COR-L47 (cell line): ENCODE measurements at places on chromosomes 4 and X.

DNA sequence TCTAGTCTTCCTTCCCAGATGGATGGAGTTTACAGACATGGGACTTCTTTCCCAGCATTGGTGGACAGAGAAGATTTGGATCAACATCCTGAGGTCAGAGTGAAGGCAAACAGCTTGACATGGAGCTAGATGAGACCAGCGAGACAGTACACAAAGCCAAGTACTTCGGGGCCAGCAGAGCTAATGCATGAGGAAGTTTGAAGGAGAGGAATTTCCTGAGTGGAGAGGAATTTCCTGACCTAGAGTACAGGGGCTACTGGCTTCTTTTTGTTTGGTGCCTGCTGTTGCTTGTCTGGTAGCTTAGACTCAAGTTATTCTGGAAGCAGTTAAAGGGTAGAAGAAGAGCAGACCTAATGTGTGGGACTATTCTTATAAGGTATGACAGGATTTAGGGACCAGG, 69.1 kb upstream of the EOLA2 start:
- no peak for DNase-seq

- no peak for DNase-seq
These were observed 53.1 kb downstream of the ANKRD17 start for GRCh38 chr4:73205482-73205881.

GRCh38 chr4:152112190-152112589, 351.4 kb upstream of the GATB start:
- no peak for DNase-seq

DNA sequence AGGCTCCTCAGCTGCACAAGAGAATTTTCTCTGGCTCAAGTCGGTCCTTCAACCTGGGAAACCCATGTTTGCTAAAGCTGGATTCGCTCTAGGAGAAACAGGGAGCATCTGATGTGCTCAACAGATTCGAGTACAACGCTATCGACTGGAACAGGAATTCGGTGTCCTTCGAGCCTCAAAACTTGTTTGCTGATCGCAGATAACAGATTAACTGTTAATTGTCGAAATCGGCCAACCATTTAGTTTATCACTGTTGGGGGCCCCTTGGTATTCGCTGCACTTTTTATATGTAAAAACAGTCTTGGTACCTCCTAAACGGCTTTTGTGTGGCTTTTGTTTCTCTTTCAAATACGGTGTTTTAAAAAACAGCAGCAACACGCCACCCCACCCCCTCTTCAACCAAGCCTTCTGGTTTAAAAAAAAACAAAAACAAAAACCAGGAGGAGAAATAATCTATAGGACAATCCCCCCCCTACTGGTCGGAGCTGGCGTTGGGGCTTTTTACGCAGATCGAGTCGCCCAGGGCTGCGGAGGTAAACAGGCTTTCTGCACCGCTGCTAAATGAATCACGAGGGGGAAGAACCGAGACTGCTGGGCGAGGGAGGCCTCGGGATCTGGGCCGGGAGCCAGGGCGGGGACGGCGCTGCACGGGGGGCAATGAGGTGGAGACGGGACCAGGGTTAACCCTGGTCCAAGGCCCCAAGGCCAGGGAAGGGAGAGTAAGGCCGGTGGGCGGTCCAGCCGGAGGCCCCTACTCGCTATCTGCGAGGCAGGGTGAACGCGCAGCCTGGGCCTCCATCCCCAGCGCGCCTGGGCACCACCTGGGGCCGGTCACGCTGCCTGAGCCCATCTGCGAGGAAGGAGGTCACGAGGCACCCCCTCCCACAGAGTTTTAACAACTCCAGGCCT, 71.7 kb upstream of the BCOR start:
- peak; percentile 63 for DNase-seq

GRCh38 chr4:5710961-5711478, at the start of gene EVC:
EVC (plus strand) TSS chr4:5711201; CDS start chr4:5711381, 180 bp downstream.
- no peak for DNase-seq
